CD4-positive, alpha-beta T cell treated with Interleukin-21 for 1 hour (primary cell): ENCODE measurements at places on chromosomes 16 and 17.

DNA sequence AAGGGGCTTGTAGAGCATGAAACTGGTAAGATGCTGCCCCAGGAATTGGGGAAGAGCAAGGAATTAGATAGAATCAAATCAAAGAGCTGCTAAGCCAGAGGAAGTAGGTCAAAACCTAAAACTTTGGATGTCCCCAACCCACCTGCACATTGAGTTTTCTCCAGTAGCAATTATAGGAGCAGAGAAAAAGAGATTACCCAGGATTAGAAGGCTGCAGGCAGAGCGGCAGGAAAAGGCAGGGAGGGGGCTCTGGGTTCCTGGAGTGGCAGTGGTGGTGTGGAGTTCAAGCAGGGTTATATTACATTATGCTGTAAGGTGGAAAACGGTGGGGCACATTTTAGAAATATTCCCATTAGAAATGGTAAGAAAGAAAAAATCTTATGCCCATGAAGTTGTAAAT lies 68.3 kb downstream of the KSR1 start:
- no peak for DNase-seq

- no peak for DNase-seq
Measured at GRCh38 chr17:82880620-82881323, 41.0 kb upstream of the ZNF750 start.

GRCh38 chr17:45129426-45129939 lies 2.8 kb downstream of the PLCD3 start:
- no peak for DNase-seq

- DNase-seq = no peak
Measured at GRCh38 chr16:51181503-51181811, 30.4 kb upstream of the SALL1 start.

DNA sequence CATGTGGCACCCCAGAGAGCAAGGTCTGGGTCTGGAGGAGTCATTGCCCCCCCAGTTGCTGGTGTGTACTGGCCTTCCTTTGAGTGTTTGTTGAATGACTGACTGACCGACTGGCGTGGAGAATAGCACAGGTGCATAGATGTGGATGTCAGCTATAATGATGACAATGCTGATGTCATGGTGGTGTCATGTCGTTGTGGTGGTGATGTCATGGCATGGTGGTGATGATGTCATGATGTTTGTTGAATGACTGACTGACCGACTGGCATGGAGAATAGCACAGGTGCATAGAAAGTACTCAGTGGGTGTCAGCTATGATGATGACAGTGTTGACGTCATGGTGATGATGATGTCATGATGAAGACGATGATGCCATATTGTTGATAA lies 22.1 kb downstream of the TMEM114 start:
- no peak for DNase-seq

DNA sequence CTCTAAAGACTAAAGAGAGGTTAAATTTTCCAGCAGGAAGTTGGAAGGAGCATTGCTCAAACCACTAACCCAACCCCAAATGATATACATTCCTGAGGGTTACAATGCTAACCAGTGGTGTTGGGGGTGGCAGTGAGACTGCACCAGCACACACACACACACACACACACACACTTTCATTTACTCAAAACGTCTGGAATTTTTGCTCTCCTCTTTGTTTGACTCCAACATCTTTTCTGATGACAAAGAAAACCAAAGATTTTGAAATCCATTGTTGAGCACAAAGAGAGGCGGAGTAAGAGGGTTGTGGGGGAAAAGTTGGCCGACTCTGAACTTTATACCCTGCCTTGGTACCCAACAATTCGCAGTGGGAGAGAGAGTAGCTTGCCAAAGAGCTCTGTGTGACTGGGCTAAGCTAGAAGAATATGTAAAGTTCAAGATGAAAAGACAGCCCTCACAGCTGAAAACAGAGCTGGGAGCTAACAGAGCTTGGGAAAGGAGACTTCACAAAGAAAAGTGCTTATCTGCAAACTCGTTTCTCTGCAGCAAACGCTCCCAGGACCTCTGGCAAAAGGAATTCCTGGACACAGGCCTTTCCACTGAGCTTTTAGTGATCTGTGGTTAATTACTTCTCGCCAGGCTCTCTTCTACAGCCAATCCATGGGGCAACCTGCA lies 426.0 kb upstream of the CDH11 start:
- no peak for DNase-seq

DNA sequence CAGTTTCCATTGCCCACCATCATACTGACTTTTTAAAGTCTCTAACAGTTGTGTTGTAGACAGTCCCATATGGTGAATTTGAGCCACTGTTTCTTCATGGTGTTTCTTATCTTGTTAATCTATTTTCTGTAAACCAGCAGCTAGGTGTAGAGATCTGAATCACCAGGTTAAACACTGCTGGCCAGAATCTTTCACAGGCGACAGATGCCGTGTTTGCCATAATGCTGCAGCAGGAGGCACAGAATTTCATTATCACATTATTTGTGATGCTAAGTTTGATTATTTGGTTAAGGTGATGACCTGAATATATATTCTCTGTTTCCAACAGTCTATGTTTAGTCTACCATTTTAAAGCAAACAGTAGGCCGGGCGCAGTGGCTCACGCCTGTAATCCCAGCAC lies 11.5 kb upstream of the CNGB1 start:
- no peak for DNase-seq

DNA sequence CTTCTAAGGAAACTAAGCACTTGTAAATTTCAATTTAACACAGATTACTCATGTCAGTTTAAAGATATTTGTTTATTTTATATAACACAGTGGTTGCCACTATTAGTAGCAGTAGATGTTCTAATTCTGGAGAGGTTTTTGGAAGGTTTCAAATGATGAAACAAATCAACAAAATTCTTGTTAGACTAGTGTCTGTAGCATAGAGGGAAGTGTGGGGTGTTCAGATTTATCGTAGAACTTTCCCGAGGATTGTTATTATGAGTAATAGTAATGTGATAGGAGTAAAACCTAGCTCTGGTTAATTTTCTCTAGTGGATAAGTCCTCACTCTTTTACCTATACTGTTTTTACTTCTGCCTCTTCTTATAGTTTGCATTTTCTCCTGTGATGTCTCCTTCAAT lies 6.3 kb downstream of the GAN start:
- no peak for DNase-seq

DNA sequence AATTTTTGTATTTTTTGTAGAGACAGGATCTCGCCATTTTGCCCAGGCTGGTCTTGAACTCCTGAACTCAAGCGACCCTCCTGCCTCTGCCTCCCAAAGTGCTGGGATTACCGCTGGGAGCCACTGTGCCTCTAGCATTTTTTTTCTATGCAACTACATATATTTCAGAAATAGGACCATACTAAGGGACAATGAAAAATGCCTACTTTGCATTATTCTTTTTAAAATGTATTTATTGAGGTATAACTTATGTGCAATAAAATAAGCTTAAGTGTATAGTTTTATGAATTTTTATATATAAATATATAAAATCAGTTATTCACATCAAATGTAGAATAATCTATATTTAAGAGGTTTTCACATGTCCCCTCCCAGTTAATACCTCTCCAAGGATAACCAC lies 38.1 kb downstream of the KATNIP start:
- no peak for DNase-seq

DNA sequence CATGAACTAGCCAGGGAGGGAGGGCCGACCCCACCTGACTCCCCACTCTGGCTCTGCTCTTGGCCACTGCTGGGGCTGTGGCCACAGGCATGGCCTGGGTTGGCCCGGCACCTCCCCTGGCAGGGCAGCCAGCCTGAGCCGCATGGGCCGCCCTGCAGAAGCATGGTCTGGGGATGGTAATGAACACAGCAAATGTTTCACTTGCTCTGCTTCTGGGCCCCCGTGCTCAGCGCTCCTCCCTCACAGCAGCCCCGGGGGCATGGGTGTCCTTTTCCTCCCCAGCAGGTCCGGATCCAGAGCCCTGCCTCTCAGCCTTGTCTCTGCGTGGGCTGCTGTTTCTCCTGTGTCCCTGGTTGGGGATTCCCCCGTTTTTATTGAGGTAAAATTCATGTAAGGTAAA lies 30.9 kb upstream of the KCNJ12 start:
- no peak for DNase-seq

DNA sequence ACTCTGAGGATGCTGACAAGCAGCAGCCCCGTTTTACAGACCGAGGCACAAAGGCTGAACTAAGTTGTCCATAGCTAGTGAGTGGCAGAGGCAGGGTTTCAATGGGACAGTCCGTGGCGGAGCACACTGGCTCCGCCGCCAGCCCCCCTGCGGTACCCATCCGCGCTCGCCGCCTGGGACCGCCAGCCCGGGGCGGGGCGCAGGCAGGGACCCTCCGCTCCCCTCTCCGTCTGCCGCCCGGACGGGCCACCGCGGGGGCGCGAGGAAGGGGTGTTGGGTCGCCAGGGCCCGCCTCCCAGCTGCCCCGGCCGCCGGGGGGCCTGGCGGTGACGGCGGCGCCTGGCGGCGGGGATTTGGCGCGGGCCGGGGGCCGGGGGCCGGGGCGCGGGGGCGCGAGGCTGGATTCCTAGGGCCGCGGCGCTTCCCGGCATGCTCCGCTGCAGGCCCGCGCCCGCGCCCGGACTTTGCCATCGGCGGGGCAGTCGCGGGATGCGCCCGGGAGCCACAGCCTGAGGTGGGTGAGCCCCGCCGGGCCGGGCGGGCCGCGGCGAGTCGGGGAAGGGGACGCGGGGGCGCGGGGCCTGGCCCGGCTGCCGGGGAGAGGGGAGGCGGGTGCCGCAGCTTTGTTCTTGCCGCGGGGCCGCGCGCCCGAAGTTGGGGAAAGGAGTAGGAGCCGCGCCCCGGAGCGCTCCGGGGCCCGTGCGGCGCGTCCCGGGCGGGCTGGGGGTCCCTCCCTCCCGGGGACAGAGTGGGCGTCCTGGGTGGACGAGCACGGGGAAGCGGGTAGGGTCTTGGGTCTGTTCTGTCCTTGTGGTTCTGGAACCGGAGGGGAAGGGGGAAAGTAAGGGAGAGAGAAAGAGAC lies at the start of gene TMEM98:
TMEM98 (plus strand) TSS at position 430 of the 862 bp plus-strand sequence. CDS start 3,376 bp downstream, outside the sequence.
- DNase-seq = no peak

GRCh38 chr16:4316864-4317531 lies 1.1 kb downstream of the GLIS2 start:
- no peak for DNase-seq

DNA sequence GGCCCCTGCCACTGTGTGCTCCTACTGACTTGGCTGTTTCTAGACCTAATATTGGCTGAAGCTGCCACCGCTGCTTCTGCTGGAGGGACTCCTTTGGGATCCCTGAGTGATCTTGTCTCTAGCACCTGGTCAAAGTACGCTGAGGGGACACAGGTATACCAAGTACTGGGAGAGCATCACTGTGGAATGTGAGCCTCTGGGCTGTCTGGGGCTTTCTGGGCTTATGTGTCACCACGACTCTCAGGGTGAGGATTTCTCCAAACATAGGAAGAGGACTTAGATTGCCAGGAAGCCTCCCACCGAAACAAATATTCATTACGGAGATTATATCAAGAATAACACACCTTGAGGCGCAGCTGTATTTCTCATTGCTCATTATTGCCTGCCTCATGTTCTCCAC lies 435.8 kb downstream of the HS3ST3B1 start:
- no peak for DNase-seq

GRCh38 chr17:49588726-49589576 lies 13.3 kb downstream of the NXPH3 start:
- DNase-seq = no peak

- no peak for DNase-seq
Measured at GRCh38 chr17:78915872-78916632, 9.1 kb downstream of the TIMP2 start.

DNA sequence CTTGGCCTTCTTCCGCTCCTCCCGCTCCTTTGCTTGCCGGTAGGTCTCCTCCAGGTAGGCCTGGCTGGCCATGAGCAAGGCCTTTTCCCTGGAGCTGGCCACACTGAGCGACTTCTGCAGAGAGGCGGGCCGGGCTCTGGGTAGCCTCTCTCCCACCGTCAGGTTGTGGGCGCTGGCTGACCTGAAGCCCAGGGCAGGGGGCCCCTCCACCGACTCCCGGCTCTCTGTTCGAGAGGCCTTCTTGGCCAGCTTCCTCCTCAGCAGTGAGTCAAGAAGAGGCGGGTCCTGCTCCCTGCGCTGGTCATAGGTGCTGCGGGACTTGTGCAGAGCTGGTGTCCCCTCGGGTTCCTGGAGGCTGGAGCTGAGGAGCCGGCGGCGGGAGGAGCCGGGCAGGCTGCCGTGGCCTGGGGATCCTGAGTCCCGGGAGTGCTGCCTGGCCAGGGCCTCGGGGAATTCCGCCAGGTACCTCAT lies 12.8 kb downstream of the GPR179 start:
- no peak for DNase-seq

DNA sequence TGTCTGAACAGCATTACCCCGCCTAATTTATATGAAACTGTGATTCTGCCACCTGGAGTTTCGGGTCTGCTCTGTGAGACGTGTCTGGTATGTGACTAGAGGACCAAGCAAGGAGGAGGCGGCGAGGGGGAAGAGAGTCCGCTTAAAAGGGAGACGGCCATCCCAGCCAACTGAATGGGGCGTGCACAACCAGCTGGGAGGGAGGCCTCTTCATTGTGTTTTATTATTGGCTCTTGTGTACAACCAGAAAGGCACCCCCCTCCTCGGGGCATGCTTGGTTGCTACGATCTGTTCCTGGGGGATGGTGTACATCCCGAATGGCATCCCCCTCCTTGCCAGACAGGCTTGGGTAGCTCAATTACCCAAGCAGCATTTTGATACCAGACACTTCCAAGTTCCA lies 384.5 kb upstream of the SALL1 start:
- no peak for DNase-seq

GRCh38 chr17:42053731-42054500 lies 3.5 kb upstream of the C17orf113 start:
- DNase-seq = no peak

- DNase-seq = no peak
Measured at GRCh38 chr17:74386386-74386785, 19.1 kb downstream of the GPR142 start.

- no peak for DNase-seq
Measured at GRCh38 chr17:79801156-79802038, 4.5 kb upstream of the CBX8 start.

DNA sequence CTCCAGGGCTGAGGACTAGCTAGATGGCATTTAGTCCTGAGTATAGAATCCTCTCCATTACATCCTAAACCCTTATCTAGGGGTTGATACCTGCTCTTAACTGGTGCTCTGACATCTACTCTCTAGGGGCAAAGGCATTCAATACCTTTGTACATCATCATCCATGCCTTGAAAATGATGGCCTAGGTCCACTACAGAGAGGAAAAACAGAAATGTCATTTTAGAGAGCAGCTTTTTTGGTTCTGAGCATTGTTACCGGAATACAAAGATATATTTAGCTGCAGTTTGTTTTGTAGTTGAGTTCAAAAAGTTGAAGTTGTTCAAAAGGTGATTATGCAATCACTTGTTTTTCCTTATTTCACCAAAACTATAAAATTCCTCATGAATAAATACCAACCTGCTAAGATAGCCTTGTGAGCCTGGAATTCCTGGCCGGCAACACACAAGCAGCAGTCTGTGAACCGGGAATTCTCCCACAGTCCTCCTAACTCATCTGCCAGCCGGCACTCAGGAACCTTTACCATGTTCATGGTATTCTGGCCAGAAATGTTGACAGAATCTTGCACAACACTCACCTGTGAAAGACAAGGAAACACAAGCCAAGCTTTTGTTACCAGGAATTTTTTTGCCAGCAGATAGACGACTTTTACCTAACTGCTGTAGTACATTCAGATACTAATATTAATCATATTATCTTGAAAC lies 35.4 kb downstream of the NXPH3 start:
- no peak for DNase-seq
